WTC11 (cell line): ENCODE measurements at places on chromosomes 16 and 17. TPM values are rescaled to one million over a fixed set of nuclear protein-coding genes. Genes with fewer than 3 reads are reported as not detected.
A peak's percentile ranks its signal among the peaks of the same experiment; 100 is the strongest.

The CSH2 gene
- total RNA-seq: not detected in 3 replicates

The SPHK1 gene
- 2.5 to 2.9 TPM (median 2.8 TPM) in 3 replicates for total RNA-seq

The NPIPB6 gene
- 0.83 to 2.6 TPM (median 2.5 TPM) in 3 replicates for total RNA-seq

The GPR139 gene
- 0.48 to 0.55 TPM (median 0.55 TPM) in 3 replicates for total RNA-seq

The RAB40B gene
- total RNA-seq: 2.7 to 4.4 TPM (median 3.1 TPM) in 3 replicates

- DNase-seq: peak; percentile 78
- peaks cover 10% of the 10 kb centered on the region for H3K4me1 ChIP-seq
- no peaks in the 10 kb centered on the region for H3K27me3 ChIP-seq
These were observed 173.6 kb downstream of the IRF8 start for GRCh38 chr16:86072328-86073102.

DNA sequence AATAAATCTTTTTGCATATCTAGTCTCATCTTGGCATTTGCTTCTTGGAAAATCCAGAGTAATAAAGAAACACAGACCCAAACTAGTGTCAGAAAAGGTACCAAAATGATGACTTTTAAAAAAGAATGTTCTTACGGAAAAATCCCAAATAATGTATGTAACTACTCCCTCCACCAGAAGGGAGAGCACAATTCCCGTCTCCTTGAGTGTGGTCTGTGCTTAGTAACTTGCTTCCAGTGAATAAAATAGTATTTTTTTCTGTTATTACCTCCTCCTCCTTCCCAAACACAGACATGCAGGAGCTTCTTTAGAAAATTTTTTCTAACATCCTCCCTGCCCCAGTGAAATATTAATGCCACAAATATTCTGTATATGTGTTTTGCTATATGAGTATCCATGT lies 358.1 kb downstream of the ZFHX3 start:
- no peak overlapping the region for H3K4me3 ChIP-seq
- peaks cover 4% of the 10 kb centered on the region for H3K36me3 ChIP-seq
- peak overlapping the region; percentile 35; the same call in 1 of the 2 replicates for H3K27ac ChIP-seq
- no peak for DNase-seq
- no peaks in the 10 kb centered on the region for H3K27me3 ChIP-seq

- no peaks in the 10 kb centered on the region for H3K4me1 ChIP-seq
- H3K4me3 ChIP-seq: no peak overlapping the region
- H3K36me3 ChIP-seq: peaks cover 15% of the 10 kb centered on the region
- no peak for DNase-seq
- no peak overlapping the region for H3K27ac ChIP-seq
- peaks cover 6% of the 10 kb centered on the region; the same call in 1 of the 2 replicates for H3K27me3 ChIP-seq
These were observed 73.1 kb upstream of the MAF start for GRCh38 chr16:79673635-79674034.

DNA sequence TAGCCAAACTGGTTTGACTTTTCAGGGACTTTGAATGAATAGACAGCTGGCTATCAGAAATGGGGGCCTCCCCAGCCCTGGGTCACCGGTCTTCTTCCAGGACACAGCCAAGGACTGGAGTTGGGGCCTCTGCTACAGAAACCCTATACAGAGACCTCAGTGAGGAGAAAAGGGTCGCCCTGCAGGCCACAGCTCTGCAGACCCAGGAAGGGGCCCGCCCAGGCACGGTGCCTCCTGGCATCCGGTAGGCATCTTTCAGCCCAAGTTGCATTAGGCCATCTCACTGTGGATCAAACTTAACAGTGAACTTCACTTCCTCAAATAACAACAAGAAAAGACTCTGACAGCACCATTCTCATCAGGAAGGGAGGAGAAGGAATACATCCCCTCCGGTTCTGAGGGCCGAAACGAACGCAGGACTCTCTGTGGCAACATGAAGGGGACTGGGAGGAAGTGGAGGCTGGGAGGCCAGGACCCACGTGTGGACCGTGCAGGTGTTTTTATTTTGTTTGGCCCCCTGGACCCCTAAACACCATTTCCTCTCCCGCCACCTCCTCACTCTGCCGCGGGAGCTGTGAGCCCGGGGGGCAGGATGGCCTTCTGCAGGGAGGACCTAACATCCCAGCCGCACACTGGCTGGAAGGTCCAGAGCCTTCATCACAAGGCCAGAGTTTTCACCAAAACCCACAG lies 7.2 kb downstream of the SLC38A10 start:
- 0 out of 2 replicates have a peak, but pooled peaks cover 5% of the 10 kb centered on the region for H3K4me1 ChIP-seq
- peaks cover 7% of the 10 kb centered on the region; the same call in 1 of the 2 replicates for H3K36me3 ChIP-seq
- no peaks in the 10 kb centered on the region for H3K27me3 ChIP-seq
- no peak overlapping the region for H3K4me3 ChIP-seq

GRCh38 chr17:1776857-1777256 lies 15.0 kb downstream of the SERPINF1 start:
- H3K4me1 ChIP-seq: no peaks in the 10 kb centered on the region
- H3K27me3 ChIP-seq: no peaks in the 10 kb centered on the region
- no peak overlapping the region for H3K4me3 ChIP-seq
- H3K27ac ChIP-seq: peak overlapping the region; percentile 6; the same call in 1 of the 2 replicates
- no peak for DNase-seq

- H3K27me3 ChIP-seq: peaks cover 37% of the 10 kb centered on the region
- H3K4me3 ChIP-seq: no peak overlapping the region
- no peaks in the 10 kb centered on the region for H3K36me3 ChIP-seq
- no peak overlapping the region for H3K27ac ChIP-seq
- peaks cover 29% of the 10 kb centered on the region for H3K4me1 ChIP-seq
These were observed 4.7 kb downstream of the PDE6G start for GRCh38 chr17:81651692-81652091.

GRCh38 chr17:76968707-76969597 lies 100.7 kb downstream of the MGAT5B start:
- no peaks in the 10 kb centered on the region; the same call in 1 of the 2 replicates for H3K27me3 ChIP-seq
- peaks cover 70% of the 10 kb centered on the region for H3K4me1 ChIP-seq
- DNase-seq: peak; percentile 96

- peak overlapping the region; percentile 97 for H3K4me3 ChIP-seq
- H3K4me1 ChIP-seq: peaks cover 14% of the 10 kb centered on the region
- no peak for DNase-seq
- H3K36me3 ChIP-seq: peaks cover 14% of the 10 kb centered on the region
- peak overlapping the region; percentile 74 for H3K27ac ChIP-seq
These were observed 1.8 kb downstream of the RABEP2 start for GRCh38 chr16:28923231-28923587.

- peaks cover 40% of the 10 kb centered on the region for H3K27me3 ChIP-seq
- peak overlapping the region; percentile 86 for H3K4me3 ChIP-seq
- no peaks in the 10 kb centered on the region for H3K36me3 ChIP-seq
- H3K27ac ChIP-seq: no peak overlapping the region
- H3K4me1 ChIP-seq: peaks cover 22% of the 10 kb centered on the region
These were observed 1.1 kb upstream of the SMTNL2 start for GRCh38 chr17:4583206-4583605.

- H3K27me3 ChIP-seq: peaks cover 19% of the 10 kb centered on the region
- H3K27ac ChIP-seq: no peak overlapping the region
- no peak overlapping the region for H3K4me3 ChIP-seq
- no peaks in the 10 kb centered on the region for H3K36me3 ChIP-seq
- H3K4me1 ChIP-seq: no peaks in the 10 kb centered on the region
These were observed 5.1 kb upstream of the PYY start for GRCh38 chr17:43958748-43959352.
